Fibroblast of the aortic adventitia (primary cell): ENCODE measurements at places on chromosomes 12 and 14.

DNA sequence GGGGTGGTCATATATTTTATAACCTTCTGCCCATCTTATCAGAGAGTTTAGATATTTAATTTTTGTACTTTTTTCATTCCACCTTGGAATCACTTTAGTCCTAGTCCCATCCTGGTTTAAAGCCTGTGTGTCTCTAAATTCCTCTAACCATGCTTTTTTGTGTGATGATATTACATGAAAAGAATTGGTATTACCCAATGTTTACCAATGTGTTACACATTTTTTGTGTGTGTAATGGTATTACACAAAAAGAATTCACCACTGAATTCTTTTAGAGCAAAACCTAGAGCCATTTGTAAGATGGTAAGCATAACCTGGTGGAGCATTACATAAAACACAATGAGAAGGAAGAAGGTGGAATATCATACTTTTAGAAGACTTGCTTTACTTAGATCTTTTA lies 77.5 kb downstream of the FAR2 start:
- DNase-seq, result no peak

DNA sequence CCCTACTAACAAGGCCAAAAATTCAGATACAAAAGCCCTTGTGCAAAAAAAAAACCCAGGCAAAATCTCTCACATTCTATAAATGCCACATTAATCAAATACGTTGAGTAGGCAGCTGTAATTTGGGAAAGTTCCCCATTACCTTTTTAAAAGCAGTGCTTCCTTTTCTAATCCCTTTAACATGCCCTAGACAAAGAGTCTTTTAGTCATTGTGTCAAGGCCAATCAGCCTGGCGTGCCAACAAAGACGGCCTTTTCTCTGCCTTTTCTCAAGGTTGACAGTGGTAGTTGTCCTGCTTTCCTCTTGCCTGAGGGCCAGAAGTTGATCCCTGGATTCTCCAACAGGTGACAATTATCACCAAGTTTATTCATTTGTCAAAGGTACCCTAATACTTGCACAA lies 62.5 kb upstream of the METAP2 start:
- peak; percentile 18 for DNase-seq

- DNase-seq, result no peak
Observed at GRCh38 chr12:131105736-131106348, 152.1 kb downstream of the ADGRD1 start.

- no peak for DNase-seq
Observed at GRCh38 chr14:92534932-92535643, 21.5 kb downstream of the RIN3 start.

DNA sequence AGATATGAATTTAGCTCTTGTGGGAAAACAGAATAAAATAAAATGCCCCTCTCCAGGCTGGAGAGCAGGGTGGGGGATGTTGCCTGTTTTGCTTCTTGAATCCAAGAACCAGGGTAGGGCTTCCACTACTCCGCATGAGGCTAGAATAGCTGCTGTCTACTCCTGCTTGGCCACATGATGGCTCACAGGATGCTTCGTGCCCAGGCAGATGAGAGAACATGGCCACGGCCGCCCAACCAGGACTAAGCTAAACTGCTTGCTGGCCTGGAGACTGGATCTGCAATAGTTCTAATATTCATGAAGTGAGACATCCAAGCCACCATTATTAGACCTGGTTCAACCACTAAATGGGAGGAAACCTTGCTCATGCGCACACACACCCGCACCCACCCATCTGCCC lies 122.2 kb upstream of the METAP2 start:
- DNase-seq, result peak; percentile 45

GRCh38 chr12:111078731-111079130 lies 158.4 kb upstream of the MYL2 start:
- no peak for DNase-seq

- no peak for DNase-seq
Observed at GRCh38 chr12:124386661-124387527, 92.0 kb downstream of the RFLNA start.

GRCh38 chr14:34642595-34642994 lies 12.6 kb upstream of the SNX6 start:
- no peak for DNase-seq

DNA sequence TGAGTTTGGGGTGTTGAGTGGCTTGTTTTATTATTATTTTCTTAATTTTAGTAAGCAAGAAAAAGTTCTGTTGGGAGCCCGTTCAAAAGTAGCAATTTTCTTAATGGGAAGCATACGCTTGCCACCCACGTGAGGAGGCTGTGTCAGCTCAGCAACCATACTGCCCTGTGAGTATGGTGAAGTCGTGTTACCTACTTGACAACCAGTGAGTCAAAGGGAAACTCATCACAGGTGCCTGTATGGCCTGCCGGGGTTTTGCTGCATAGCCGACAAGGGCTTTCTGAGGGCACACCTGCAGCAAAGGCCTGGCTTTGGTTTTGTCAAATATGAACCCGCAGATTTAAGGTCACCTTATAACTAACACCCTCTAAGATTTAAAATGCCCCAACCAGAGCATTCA lies 31.1 kb downstream of the PITPNM2 start:
- DNase-seq, result no peak

DNA sequence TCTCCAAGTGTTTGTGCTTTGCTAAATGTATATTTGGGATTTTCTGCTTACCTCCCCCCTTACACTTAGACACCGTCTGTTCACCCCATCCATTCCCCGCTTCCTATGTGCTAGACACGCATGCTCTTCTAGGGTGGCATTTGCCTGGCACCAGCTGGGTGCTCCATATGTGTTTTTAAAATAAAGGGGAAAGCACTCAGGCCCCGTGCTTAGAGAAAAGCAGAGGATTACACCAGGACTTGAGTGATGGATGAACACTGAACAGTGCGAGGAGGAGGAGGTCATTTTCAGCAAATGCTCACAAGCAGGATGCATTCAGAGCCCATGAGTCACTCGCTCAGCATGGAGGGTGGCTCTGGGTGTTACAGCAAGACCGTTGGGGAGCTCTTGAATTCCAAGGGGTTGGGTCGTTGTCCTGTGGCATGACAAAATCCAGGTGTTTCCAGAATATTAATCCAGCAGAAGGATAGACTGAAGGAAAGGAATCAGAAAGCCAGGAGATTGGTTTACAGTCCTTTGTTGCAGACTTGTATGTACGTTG lies 2.9 kb upstream of the BDKRB1 start:
- peak; percentile 94 for DNase-seq

- no peak for DNase-seq
Observed at GRCh38 chr12:43255522-43256111, 296.4 kb downstream of the ADAMTS20 start.

DNA sequence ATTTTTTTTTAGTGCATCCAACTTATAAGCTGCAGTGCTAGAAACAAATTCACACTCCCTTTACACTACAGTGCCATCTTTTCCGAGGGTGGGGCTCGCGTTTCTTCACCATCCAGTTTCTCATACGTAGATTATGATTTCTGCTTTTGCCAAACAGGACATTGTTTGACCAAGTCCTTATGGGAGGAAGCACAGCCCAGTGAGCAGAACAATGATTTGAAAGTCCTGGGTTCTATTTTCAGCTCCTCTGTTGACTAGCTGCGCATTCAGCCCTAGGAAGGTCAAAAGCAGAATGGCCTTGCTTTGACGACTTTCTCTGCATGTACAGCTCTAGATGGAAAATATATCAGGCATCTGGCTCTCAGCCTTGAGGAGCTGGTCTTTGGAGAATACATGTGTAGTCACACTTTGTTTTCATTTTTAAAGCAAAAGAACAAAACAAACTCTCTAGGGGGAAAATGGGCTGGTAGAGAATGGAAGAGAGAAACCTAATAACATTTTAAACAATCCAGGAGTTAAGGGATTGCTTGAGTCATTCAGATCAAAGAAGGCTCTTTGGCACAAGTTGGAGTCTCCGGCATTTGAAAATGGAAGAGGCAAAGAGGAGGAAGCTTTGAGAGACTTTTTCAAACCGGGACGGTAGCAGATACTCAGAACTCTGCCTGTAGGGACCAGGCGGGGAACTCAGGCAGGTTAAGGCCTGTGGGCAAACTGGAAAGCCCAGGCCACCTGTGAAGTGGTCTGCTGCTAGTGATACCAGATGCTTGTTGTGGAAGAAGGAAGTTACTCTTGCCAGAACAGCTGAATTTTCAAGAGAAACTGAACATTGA lies 257.3 kb upstream of the PLEKHG7 start:
- peak; percentile 46 for DNase-seq

- DNase-seq, result peak; percentile 38
Observed at GRCh38 chr12:110280392-110280778, 662 bp upstream of the ATP2A2 start.

DNA sequence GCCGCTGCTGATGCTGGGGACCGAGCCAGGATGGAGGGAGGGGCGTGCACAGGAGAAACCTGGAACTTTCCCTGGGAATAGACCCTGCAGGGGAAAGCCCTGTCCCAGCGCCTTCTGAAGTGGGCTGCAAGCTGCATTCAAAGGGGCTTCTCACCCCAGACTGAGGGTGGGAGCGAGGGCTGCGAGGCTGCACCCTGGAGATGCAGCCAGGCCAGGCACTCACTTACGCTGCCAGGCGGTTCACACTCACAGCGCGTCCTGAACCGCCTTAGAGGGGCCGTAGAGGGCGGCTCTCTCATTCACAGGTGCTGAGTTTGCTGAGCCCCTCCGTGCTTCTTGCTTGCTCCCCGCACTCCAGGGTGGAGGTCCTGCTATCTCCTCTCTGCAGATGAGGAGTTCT lies 208.5 kb upstream of the C14orf180 start:
- no peak for DNase-seq

DNA sequence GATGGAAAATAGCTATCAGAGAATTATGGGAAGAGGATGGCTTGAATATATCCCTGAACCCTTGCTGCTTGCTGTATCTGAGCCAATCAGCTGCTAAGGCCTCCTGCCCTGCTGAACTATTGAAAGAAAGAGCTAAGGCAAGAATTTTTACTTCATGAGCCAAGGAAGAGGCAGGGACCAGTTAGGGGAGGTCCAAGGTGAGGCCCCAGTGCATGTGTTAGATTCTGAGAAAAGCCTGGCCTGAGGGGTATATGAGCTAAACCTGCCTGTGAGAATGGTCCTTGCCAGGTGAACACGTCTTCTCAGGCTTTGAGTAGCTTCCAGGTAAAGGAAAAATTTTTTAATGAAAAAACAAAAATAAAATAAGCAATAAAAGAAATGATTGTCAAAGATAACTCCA lies 218.0 kb downstream of the SYT1 start:
- DNase-seq, result no peak

DNA sequence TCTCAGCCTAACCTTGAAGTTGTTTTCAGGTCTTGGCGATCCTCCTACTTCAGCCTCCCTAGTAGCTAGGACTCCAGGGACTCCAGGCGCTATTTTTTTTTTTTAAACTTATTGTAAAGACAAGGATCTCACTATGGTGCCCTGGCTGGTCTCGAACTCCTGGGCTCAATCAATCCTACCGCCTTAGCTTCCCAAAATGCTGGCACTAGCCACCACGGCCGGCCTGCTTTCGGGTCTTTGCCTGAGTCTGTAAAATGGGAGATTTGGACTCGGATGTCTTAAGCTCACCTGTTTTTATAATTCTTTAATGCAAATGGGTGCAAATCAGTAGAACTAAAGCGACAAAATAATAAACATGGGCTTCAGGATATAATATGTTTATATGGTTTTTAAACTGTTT lies 858 bp upstream of the SYT10 start:
- no peak for DNase-seq

DNA sequence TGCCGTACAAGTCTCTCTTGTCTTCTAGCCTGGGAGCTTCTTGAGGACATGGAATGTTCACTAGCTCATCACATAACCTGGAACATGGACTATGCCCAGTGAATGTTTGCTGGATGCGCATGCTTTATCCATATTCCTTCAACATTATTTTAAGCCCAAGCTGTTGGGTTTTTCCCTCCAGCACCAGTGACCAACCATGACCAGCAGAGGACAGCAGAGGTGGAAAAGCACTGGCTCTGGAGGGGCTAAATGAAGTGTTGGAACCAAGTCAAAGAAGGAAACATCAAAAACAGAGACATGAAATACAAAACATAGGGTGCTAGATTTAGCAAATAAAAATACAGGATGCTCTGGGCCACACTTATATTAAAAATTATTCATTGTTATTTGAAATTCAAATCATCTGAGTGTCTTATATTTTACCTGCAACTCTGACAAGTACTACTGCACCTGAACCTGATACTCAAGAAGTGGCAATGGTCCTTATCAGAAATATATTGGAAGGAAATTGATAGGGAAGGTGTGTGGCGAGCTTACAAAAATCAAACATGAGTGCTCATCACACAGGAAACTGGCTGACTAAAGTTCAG lies 23.1 kb upstream of the HELB start:
- DNase-seq, result peak; percentile 31

DNA sequence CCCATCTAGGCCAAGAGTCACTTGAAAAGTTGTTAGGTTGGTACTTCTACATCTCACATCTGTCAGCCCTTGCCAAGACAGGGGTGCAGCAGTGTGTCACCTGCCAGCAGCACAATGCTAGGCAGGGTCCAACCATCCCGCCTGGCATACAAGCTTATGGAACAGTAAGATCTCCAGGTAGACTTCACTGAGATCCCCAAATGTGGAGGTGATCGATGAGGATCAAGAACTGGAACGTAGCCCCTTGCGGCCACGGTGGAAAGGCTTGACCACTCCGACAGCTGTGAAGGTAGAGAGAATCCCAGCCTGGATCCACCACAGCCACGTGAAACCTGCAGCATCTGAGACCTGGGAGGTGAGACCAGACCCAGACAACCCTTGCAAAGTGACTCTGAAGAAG lies 696.0 kb upstream of the LMO3 start:
- no peak for DNase-seq

GRCh38 chr12:131391399-131391798 lies 319.5 kb upstream of the SFSWAP start:
- DNase-seq, result no peak

GRCh38 chr12:71460850-71461609 lies 21.4 kb downstream of the LGR5 start:
- no peak for DNase-seq

DNA sequence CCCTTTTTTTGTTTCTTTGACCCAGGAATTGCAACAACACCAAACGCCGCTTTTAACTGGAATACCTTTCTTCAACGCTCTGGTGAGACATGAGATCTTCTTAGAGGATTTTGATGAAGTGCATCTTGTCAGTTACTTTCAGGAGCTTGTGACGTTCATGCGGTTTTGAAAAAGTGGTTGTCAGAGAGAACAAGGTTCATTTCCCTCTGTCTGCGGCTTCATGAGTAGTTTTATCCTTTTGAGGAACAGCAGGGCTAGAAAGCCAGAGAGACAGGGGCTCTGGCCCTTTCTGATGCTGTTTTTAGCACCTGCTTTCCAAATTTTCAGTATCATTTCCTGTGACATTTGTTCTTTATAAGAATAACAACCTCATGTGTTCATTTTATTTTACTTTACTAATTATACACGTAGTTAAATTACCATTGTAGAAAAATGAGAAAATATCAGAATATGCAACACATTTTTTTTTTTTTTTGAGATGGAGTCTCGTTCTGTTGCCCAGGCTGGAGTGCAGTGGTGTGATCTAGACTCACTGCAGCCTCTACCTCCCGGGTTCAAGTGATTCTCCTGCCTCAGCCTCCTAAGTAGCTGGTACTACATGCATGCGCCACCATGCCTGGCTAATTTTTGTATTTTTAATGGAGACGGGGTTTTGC lies 61.8 kb downstream of the GLT1D1 start:
- no peak for DNase-seq

DNA sequence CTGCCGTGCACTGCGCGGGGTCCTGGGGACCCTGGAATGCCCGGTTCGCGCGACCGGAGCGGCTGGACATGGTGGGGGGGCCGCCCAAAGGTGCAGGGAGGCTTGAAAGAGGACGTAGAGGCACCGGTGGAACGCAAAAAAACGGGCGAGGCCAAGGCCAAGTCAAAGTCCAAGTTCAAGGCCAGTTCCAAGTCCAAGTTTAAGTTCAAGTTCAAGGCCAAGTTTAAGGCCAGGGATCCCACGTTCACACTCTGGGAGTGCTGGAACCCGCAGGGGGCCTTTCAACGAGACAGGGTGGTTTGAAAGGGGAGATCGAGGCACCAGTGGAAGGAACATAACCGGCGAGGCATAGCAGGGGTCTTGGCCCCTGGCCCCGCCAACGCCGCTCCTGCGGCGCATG lies 317.6 kb downstream of the ALG10 start:
- no peak for DNase-seq
